ENCODE measurements at places on chromosomes 5 and 9. TPM values are rescaled to one million over a fixed set of nuclear protein-coding genes. Genes with fewer than 3 reads are reported as not detected.
A peak's percentile ranks its signal among the peaks of the same experiment; 100 is the strongest.

DNA sequence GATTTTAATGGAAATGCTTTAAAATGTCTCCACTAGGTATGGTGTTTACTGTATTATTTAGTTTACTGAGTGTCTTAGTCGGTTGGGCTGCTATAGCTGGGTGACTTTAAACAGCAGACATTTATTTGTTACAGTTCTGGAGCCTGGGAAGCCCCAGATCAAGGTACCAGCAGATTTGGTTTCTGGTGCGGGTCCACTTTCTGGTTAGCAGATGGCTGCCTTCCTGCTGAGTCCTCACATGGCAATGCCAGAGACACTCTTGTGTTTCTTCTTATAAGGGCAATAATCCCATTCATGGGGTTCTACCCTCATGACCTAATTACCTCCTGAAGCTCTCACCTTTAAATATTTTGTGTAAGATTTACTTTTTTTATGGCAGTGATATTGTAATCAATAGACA is 715 bp upstream of the OR1J4 start:
- no peak for DNase-seq
- H3K36me3 ChIP-seq, result no peaks in the 10 kb centered on the region
- H3K27ac ChIP-seq, result no peak overlapping the region
- H3K27me3 ChIP-seq, result peaks cover 3% of the 10 kb centered on the region

PCDHGA11 gene
- 0.06 TPM for total RNA-seq

- no peak overlapping the region for H3K4me3 ChIP-seq
- no peak for DNase-seq
- H3K27me3 ChIP-seq, result peaks cover 7% of the 10 kb centered on the region
- no peaks in the 10 kb centered on the region for H3K36me3 ChIP-seq
- no peak overlapping the region for H3K27ac ChIP-seq
Measured at GRCh38 chr9:70902692-70903131, 218.7 kb downstream of the TRPM3 start.

DNA sequence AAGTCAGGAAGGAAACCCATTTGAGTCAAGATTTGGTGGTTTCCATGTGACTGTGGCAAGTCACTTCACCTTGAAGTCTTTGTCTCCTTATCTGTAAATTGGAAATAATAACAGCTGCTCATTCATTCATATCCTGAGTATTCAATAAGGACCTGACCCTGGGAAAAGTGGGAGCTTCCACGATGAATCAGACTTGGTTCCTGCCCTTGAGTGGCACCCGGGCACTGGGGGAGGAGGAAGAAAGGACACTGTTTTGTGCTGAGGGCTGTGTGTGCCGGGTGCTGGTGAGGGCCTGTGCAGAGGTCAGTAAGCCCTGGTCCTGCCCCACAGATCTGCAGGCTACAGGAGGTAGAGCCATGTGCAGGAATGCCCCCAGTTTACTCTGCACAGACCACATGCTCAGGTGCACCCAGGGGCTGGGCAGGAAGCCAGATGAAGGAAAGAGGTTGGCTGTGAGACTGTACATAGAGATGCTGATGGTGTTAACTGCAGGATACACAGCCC is 6.8 kb downstream of the NDST1 start:
- H3K4me3 ChIP-seq, result no peak overlapping the region
- DNase-seq, result no peak
- H3K27ac ChIP-seq, result no peak overlapping the region
- H3K27me3 ChIP-seq, result no peaks in the 10 kb centered on the region
- H3K36me3 ChIP-seq, result no peaks in the 10 kb centered on the region
- no peaks in the 10 kb centered on the region for H3K4me1 ChIP-seq

DNA sequence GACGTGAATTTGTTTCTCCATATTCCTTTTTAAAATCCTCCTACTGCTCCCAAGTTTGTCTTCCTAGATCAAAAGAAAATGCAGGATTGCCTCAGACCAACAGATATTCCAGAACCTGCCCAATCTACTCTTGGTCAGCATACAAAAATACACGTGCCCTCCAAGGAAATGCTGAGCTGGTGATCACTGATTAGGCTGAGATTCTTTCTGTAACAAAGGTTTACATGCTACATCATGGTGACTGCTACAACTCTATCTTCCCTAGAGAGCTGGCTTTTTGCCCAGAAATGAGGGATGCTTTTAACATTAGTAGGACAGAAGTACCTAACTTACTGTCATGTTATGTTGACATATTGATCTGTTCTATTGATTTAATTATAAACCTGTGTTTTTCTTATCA is 35.5 kb downstream of the OR2Y1 start:
- H3K4me3 ChIP-seq, result no peak overlapping the region
- no peak overlapping the region for H3K27ac ChIP-seq
- H3K4me1 ChIP-seq, result peaks cover 2% of the 10 kb centered on the region
- no peaks in the 10 kb centered on the region for H3K27me3 ChIP-seq
- H3K36me3 ChIP-seq, result no peaks in the 10 kb centered on the region

DNA sequence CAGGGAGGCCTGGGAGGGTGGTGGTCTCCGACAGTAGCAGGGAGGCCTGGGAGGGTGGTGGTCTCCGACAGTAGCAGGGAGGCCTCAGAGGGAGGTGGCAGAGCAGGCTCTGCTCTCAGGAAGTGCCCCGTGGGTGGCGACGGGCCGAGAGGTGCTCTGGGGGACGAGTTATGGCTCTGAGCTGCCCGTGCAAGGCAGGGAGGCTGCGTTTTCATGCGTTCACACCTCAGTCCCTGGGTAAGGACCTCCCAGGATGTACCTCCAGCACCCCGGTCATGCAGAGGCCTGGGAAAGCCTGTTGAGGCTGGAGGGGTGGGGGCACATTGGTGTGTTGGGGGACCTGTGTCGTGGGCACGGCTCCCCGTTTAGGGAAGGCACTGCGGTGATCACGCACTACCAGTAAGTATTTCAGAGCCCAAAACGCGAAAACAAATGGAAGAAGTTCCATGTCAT is 37.4 kb upstream of the CLPTM1L start:
- DNase-seq, result no peak
- H3K4me1 ChIP-seq, result peaks cover 12% of the 10 kb centered on the region
- H3K27me3 ChIP-seq, result no peaks in the 10 kb centered on the region
- H3K27ac ChIP-seq, result no peak overlapping the region
- no peak overlapping the region for H3K4me3 ChIP-seq
- no peaks in the 10 kb centered on the region for H3K36me3 ChIP-seq

NMUR2 gene
- total RNA-seq, result not detected

DNA sequence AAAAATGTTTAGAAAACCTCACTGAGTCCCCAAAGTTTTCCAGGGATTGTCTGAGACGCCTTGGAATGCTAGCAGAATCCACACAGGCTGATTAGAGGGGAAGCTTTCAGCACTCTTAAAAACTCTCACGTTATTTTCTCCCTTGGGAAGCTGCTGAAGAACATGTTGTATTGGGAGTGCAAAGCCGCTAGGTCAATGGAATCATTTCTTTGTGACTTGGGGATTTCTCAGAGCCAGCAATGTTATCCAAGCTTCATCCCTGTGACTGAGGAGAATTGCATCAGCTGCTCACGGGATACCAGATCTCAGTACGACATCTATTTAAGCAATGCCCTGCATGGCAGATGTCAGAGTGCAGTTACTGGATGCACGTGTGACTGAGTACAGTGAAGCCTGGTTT is 426.4 kb upstream of the MPDZ start:
- H3K36me3 ChIP-seq, result no peaks in the 10 kb centered on the region
- no peak overlapping the region for H3K27ac ChIP-seq
- H3K27me3 ChIP-seq, result no peaks in the 10 kb centered on the region
- H3K4me1 ChIP-seq, result no peaks in the 10 kb centered on the region

GRCh38 chr9:21688108-21689102 is 114.0 kb upstream of the MTAP start:
- H3K4me1 ChIP-seq, result peaks cover 58% of the 10 kb centered on the region
- H3K27me3 ChIP-seq, result no peaks in the 10 kb centered on the region
- no peak for DNase-seq
- peak overlapping the region; percentile 70 for H3K27ac ChIP-seq
- peak overlapping the region; percentile 49 for H3K4me3 ChIP-seq
- peaks cover 3% of the 10 kb centered on the region for H3K36me3 ChIP-seq

KIF12 gene
- total RNA-seq, result not detected

DNA sequence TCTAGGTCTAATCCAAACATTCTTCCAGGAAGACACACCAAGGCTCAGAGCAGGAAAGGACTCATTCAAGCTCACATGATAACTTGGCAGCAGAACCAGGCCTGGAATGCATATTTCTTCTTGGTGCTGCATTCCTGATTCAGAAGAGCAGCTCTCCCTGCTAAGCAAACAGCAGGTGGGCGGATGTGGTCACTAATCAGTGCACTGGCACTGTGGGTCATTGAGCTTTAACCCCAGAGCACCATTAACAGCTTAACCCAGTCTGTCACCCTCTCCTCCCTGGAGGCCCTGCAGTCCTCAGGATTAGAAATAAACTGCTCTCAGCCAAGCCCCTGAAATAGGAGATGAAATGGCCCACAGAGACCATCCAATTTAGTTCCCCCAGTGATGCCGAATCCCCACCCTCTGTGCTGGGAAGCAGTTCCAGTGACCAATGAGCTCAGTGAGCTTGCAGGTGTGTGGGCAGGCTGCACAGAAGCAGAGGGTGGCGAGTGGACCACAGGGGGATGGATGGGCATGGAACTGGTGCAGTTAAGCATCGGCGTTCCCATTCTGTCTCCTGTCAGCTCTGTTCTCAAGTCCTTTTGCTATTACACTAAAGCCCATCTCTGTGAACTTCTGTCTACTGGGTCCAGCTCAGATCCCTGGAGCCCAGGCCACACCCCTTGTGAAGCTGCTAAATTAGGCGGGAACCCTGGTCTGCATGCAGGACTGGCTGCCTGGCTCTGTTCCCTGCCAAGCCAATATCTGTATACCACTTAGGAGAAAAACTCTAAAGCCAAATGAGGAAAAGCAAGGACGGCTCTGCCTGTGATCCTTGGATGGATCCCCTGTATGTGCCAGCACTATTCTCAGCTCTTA is 16.6 kb upstream of the MEGF9 start:
- no peaks in the 10 kb centered on the region for H3K36me3 ChIP-seq
- no peak for DNase-seq
- H3K27ac ChIP-seq, result no peak overlapping the region
- H3K27me3 ChIP-seq, result no peaks in the 10 kb centered on the region
- no peak overlapping the region for H3K4me3 ChIP-seq

DNA sequence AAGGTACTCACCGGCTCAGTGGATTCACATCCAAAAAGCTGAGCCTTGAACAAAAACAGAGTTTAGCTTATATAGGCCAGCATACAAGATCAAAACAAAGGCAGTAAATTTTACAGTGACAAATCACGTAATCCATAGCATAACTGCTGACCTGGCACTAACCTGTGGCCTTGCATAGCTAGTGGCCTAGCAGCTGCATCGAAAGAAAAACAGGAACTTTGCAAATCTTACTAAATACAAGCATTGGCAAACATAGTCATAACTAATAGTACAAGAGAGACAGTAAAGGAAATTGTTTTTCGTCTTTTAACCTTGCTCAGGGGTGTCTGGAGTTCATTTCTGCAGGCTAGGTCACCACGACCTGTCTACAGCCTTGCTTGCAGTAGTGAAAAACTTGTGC is 4.8 kb downstream of the HSDL2 start:
- H3K27me3 ChIP-seq, result no peaks in the 10 kb centered on the region
- H3K36me3 ChIP-seq, result peaks cover 9% of the 10 kb centered on the region
- no peak overlapping the region for H3K4me3 ChIP-seq
- DNase-seq, result no peak
- peaks cover 16% of the 10 kb centered on the region for H3K4me1 ChIP-seq

DNA sequence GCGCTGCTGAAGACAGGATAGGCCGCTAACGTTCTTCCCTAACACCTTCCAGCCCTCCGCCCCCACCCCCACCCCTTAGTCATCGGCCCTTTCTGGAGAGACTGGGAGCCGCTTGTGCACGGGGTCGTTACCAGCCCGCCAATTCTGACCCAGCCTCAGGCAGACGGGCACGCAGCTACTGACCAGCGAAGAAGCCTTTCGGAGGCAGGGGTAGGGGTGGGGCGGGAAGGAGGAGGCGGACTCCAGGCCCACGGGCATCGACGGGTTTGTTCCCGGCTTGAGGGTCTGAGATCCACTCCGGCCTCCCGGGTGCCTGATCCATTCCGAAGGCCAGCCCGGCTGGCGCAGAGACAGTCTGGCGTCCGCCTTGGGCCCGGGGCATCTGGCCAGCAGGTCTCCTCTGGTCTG is 729 bp upstream of the HAND1 start:
- peaks cover 97% of the 10 kb centered on the region for H3K27me3 ChIP-seq
- peaks cover 44% of the 10 kb centered on the region for H3K4me1 ChIP-seq
- H3K27ac ChIP-seq, result no peak overlapping the region
- no peak overlapping the region for H3K4me3 ChIP-seq

DDX41 gene
- 211 TPM for total RNA-seq

- H3K27me3 ChIP-seq, result no peaks in the 10 kb centered on the region
- no peaks in the 10 kb centered on the region for H3K36me3 ChIP-seq
- no peak overlapping the region for H3K4me3 ChIP-seq
- peaks cover 20% of the 10 kb centered on the region for H3K4me1 ChIP-seq
Measured at GRCh38 chr5:107388141-107388861, 282.4 kb downstream of the EFNA5 start.

FAT2 gene
- total RNA-seq, result not detected

F2RL1 gene
- 2.9 TPM for total RNA-seq

- peak overlapping the region; percentile 42 for H3K4me3 ChIP-seq
- no peak for DNase-seq
- H3K27me3 ChIP-seq, result peaks cover 90% of the 10 kb centered on the region
- peaks cover 21% of the 10 kb centered on the region for H3K4me1 ChIP-seq
- H3K27ac ChIP-seq, result no peak overlapping the region
Measured at GRCh38 chr9:972501-973294, 3.8 kb upstream of the DMRT3 start.

ELOVL7 gene
- 0.31 TPM for total RNA-seq

DNA sequence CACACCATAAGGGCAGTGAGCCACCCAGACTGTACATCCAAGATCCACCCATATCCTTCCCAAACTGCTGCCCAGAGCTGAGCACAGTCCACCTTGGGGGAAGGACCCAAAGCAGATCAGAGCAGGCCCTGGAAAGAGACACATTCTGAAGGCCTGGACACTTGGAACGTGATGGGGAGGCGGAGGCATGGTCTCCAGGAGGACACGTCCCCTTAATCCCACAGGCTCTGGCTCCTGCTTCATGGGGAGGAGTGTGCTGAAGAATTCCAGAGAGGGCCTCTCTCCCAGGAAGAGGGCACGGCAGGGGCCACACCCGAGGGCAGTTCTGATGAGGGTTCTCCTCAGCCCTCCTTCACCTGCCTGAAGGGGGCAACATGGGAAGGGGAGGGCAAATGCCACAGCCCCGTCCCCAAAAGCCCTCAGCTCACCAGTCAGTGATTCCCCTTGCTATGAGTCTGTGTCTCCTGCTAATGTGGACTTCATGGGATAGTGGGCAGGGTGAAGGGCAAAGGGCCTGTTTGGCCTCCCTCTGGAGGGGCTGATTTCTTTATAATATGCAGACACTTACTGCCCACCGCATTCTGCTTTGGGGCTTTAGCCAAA is 276.8 kb downstream of the ENC1 start:
- no peak overlapping the region for H3K4me3 ChIP-seq
- DNase-seq, result no peak
- H3K27ac ChIP-seq, result no peak overlapping the region
- H3K27me3 ChIP-seq, result no peaks in the 10 kb centered on the region

DNA sequence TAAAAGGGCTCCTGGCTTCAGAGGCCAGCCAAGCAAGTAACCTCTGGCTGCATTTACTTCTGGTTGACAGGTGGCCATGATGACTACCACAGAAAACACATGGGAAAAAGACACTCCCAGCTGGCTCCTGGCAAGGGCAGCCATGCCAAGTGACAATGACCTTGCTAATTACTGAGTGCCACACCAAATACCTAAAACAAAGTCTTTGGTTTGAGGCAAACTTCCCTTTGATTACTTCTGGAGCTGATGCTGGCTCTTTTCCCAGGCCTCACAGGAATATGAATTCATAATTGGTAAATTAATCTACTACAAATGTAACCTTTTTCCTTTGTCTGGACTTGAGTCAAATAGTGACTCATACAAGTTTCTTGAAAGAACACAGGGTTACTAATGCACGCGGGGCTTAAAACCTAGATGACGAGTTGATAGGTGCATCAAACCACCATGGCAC is 61.0 kb downstream of the LPAR1 start:
- no peaks in the 10 kb centered on the region for H3K4me1 ChIP-seq
- DNase-seq, result no peak
- H3K36me3 ChIP-seq, result no peaks in the 10 kb centered on the region
- peaks cover 7% of the 10 kb centered on the region for H3K27me3 ChIP-seq
